PC-3 (cell line): ENCODE measurements at places on chromosomes 1 and 21.

DNA sequence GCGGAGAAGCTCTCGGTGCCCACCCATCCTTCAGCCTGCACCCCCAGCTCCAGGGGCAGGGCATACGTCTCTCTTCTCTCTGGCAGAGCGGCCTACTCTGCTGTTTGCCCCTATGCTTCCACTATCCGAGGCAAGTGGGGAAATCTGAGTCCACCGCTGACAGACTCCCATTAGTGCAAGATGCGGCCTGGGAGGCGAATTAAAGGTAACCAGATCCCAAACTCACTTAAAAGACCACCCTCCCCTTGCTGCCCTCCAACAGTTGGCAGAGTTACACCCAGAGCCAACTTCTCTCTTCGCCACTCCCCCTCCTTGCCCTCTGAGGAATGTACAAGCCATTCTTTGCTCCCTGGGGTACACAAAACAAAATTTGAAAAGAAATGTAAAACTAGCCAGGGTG, 6.4 kb downstream of the FOXD3 start:
- no peak for DNase-seq
- no peak overlapping the region for H3K27ac ChIP-seq

- H3K4me1 ChIP-seq = peaks cover 11% of the 10 kb centered on the region; the same call in 1 of the 2 replicates
- H3K27me3 ChIP-seq = peaks cover 19% of the 10 kb centered on the region; the same call in 1 of the 2 replicates
- no peak for DNase-seq
- H3K27ac ChIP-seq = no peak overlapping the region
- no peak overlapping the region for H3K4me3 ChIP-seq
- H3K36me3 ChIP-seq = no peaks in the 10 kb centered on the region
These were observed 14.3 kb downstream of the NHLH2 start for GRCh38 chr1:115826628-115827027.

- H3K27me3 ChIP-seq = no peaks in the 10 kb centered on the region
- no peaks in the 10 kb centered on the region for H3K36me3 ChIP-seq
- H3K4me3 ChIP-seq = no peak overlapping the region
- DNase-seq = peak; percentile 71
These were observed 8.5 kb downstream of the SLC26A9 start for GRCh38 chr1:205934788-205935187.

DNA sequence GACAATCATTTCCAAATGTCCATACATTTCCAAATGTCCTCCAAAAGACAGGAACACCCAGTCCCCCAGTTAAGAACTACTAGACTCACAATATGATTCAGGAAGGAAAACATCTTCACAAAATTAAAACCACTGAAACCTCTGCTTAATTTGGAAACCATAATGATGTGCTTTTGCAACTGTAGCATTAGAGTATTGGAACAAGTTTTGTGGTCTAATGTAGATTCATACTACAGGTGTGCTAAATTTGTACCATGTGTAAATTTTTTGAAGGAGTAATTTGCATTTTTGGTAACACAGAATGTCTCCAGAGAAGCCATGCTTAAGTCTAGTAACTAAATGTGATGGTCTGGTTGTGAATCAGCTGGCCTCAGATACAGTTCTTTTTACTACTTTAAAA, 129.6 kb downstream of the DPYD start:
- no peaks in the 10 kb centered on the region for H3K4me1 ChIP-seq
- DNase-seq = no peak
- no peak overlapping the region for H3K4me3 ChIP-seq
- no peaks in the 10 kb centered on the region for H3K36me3 ChIP-seq
- H3K27ac ChIP-seq = no peak overlapping the region
